Stimulated activated CD8-positive, alpha-beta memory T cell treated with anti-CD3 and anti-CD28 coated beads, Interleukin-7, amount 100 ng/mL, for 1 hour (primary cell): ENCODE measurements at places on chromosomes 13 and 19.
A peak's percentile ranks its signal among the peaks of the same experiment; 100 is the strongest.

- DNase-seq: no peak
These were observed 14.4 kb downstream of the EPS15L1 start for GRCh38 chr19:16457195-16457953.

GRCh38 chr19:31671411-31672035 lies 322.3 kb upstream of the TSHZ3 start:
- no peak for DNase-seq

DNA sequence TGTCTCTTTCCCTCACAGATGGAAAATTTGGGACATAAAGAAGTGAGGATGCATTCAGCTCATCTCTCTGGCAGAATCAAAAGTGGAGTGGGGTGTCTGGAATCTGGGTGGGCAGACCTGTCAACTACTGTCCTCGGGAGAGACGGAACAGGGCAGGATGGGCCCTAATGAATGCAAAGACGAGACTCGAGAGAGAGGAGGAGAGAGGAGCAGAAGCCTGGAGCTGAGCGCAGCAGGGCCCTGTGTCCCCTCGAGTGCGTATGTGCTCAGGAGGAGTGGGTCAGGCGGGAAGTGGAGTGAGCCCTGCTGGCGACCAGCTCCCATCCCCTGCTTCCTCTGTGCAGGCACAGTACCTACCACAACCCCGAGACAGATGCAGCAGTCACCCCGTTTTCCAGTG lies 78.9 kb downstream of the TEX29 start:
- no peak for DNase-seq

DNA sequence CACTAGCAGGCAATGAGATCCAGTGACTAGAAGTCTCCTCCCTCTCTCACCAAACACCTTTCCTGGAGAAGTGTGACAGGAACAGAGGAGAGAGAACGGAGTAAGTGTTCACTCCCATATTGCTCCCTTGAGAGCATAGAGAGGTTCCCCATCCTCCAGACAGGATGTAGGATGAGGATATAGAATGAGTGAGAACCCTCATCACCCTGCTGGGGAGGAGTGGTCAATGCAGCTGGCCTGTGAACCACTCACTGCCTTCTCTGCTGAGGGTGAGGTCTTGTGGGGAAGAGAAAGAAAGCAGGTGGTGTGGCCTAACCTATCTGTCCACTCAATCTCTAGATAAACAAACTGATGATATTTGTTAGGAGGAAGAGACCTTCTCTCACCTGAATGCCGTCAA lies 386.6 kb downstream of the PCDH20 start:
- DNase-seq: no peak

GRCh38 chr19:11375143-11375948 lies 880 bp downstream of the SWSAP1 start:
- DNase-seq: peak; percentile 32

DNA sequence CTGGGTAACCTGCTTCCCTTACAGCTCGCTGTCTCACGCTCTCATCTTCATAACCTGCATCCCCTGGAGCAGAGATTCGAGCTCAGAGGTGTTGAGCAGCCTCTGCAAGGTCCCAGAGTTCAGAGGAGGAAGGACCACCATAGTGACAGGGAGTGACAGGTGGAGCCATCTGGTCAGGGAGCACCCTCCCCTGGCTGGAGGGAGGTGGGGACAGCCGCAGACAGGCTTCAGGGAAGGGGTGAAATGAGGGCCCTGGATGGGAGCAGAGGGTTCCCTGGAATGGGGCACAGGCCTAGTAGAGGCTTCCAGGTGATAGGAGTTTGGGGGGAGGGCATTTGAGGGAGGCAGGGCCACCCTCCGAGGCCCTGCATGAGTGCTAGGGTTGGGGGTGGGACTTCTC lies 82.1 kb downstream of the ZNF429 start:
- DNase-seq: no peak

GRCh38 chr13:46797501-46798237 lies 708 bp upstream of the ESD start:
- no peak for DNase-seq

DNA sequence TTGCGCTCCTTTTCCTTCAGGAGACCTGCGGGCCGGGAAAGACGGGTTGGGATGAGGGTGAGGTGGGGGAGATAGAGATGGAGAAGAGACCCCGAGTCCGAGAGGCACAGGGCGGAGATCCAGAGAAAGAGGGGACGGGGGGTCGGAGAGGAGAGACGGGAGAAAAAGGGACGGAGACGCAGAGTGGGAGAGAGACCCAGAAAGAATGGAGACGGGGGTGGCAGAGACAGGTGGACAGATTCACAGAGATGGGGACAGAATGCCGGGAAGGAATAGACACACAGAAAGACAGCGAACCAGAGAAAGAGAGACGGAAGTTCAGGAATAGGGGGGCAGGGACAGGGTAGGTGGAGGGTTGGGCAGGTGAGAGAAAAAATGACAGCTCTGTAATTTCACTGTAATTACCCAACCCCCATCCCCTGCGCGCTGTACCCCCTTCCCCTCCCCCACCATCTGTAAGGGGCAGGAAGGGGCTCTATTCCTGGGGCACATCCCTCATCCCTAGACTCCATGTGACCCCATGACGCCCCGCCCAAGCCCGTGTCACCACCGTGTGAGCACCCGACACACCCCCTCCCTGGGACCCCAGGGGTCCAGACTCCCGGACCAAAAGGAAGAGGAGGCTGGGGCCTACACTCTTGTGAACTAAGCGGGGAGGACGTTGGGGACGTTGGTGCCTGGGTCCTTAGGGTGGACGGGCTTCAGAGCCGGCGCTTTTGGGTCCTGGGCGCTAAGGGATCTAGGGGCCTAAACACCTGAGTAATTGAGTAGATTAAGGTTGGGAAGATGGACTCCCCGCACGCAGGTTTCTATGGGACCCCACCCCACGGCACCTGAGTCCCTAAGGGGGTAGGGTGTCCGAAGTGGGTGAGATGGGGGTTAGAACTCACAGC lies 967 bp downstream of the DBP start:
- no peak for DNase-seq

- DNase-seq: no peak
These were observed 218.8 kb downstream of the FGF9 start for GRCh38 chr13:21889651-21890050.

DNA sequence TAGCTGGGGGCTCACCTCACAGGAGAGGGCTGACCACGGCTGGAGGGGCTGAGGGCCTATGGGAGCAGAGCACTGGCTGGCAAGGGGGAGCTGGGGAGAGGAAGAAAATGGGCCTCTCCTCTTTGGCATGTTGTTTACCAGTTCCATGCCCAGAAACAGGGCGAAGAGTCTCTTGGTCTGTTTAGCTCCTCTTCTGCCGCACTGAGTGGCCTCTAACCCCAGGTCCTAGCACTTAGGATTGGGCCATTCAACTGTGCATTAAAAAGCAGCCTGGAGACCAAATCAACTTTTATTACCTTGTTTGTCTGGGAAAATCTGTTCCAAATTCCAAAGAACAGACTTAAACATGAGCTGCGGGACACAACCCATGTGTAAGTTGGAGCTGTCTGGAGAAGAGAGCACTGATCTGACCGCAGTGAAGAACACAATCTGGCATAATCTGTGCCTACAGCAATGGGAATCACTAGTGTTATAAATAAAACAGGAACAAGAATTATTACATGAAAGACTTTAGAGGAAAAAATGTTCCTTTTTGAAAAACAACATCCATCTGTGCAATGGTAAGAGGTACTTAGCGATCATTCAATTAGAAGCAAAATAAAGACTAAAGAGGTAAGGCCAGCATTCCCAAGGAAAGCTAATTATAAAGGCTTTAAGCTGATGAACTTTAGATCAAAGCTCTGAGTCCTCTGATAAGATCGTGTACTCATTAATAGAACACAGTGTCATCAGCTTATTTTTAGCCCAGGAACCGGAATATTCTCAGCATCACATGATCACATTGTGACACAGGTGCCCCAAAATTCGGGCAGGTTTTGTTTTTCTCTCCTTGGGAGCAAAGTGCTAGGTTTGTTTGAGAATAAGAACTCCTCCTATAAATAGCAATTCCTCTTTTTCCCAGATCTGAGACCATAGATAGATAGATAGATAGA lies 243.2 kb downstream of the COL4A1 start:
- DNase-seq: no peak

GRCh38 chr19:56617531-56617930 lies 22.4 kb downstream of the ZNF71 start:
- no peak for DNase-seq

- no peak for DNase-seq
These were observed 131.8 kb upstream of the WASF3 start for GRCh38 chr13:26425443-26426358.

GRCh38 chr13:109140479-109141349 lies 511.3 kb downstream of the MYO16 start:
- no peak for DNase-seq
